AG09309 (cell line): ENCODE measurements at places on chromosomes 3 and 15.

DNA sequence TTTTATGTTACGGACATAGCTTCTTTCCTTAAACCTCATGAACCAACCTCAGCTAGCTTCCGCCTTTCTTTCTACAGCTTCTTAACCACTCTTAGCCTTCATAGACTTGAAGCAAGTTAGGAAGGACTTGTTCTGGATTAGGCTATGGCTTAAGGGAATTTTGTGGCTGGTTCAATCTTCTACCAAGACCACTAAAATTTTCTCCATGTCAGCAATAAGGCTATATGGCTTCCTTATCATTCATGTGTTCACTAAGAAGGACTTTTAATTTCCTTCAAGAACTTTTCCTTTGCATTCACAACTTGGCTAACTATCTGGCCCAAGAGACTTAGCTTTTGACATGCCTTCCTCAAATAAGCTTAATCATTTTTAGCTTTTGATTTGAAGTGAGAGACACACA is 24.5 kb downstream of the CCPG1 start:
- DNase-seq: no peak

DNA sequence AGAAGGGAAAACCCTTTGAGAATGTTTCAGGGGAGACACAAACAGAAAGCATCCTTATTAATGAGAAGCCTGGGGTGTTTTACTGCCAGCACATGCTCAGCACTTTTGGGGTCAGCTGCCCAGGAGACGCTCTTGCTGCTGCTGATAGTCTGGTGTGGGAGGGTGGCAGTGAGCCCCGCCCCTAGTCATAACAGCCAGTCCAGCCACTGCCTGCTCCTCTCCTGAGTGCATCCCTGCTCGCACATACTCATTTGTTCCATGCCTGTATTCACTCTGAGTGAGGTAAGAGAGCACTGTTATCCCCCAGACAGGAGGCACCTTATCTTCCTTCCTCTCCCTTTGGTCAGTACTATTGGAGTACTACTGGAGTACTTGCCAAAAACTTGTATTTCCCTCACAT is 101.3 kb downstream of the ETFA start:
- DNase-seq: no peak

- DNase-seq: no peak
Observed at GRCh38 chr3:11172096-11172690, 17.9 kb downstream of the HRH1 start.

- no peak for DNase-seq
Observed at GRCh38 chr3:119945291-119945690, 149.0 kb downstream of the GSK3B start.

GRCh38 chr15:101264011-101264410 is 12.2 kb upstream of the CHSY1 start:
- DNase-seq: no peak
